ENCODE measurements at places on chromosomes 5 and 9.

- DNase-seq, result no peak
These were observed 148.8 kb upstream of the FREM1 start for GRCh38 chr9:15059003-15059402.

DNA sequence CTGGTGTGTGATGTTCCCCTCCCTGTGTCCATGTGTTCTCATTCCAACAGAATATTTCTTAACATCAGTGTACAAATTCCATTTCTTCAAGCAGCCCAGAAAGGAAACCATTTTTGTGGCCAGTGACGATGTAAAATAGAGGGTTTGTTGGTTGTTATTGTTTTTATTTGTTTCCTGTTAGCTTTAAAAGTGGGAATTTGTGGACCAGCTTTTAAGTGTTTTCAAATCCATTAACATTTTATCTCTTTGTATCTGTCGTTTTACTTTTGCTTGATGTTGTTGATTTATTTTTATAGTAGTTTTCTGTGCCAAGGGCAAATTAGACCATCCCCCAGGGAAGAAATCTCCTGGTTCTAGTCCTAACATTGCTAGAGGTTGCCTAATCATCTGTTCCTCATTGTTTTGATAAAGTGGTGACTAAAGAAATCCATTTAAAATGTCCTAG is 100.0 kb downstream of the GDNF start:
- no peak for DNase-seq

DNA sequence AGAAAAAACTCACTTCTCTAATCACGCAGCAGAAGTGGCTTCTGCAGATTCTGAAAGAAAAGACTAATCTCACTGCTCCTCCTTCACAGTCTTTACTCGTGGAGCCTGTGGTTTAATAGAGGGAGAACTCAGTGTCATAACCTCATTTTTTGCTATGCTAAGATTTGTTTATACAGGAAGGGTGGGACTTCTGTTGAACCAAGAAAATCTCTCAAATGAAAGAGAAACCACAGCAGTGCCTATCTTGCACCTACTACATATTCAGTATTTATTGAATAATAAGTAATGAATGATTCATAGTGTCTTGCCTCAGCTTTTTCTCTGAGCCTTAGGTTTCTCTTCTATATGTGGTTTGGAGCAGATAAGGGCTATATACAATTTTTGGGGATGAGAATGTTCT is 136.1 kb upstream of the DMAC1 start:
- DNase-seq, result peak; percentile 11

- DNase-seq, result no peak
These were observed 3.8 kb downstream of the TCOF1 start for GRCh38 chr5:150361301-150361700.

- no peak for DNase-seq
These were observed 38.2 kb upstream of the DMXL1 start for GRCh38 chr5:119032656-119033055.

DNA sequence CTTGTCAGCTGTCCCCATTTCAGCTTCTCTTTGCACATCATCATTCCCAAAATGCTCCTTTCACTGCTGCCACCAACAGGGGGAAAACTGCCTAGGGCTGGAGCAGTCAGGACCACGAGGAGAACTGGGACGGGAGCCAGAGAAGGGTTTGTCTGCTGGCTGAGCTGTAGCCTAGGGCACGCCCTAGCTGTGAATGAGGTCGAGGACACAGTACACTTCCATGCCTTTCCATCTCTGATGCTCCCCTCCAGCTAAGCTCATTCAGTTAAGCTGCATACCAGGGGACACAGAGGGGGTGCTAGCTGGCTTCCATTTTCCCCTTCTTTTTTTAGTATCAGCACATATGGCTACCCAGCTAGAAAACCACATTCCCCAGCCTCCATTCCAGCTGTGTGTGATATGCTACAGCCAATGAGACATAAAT is 64.7 kb downstream of the STK10 start:
- DNase-seq, result peak; percentile 58

- no peak for DNase-seq
These were observed 218.0 kb downstream of the MAN2A1 start for GRCh38 chr5:109907731-109908130.

DNA sequence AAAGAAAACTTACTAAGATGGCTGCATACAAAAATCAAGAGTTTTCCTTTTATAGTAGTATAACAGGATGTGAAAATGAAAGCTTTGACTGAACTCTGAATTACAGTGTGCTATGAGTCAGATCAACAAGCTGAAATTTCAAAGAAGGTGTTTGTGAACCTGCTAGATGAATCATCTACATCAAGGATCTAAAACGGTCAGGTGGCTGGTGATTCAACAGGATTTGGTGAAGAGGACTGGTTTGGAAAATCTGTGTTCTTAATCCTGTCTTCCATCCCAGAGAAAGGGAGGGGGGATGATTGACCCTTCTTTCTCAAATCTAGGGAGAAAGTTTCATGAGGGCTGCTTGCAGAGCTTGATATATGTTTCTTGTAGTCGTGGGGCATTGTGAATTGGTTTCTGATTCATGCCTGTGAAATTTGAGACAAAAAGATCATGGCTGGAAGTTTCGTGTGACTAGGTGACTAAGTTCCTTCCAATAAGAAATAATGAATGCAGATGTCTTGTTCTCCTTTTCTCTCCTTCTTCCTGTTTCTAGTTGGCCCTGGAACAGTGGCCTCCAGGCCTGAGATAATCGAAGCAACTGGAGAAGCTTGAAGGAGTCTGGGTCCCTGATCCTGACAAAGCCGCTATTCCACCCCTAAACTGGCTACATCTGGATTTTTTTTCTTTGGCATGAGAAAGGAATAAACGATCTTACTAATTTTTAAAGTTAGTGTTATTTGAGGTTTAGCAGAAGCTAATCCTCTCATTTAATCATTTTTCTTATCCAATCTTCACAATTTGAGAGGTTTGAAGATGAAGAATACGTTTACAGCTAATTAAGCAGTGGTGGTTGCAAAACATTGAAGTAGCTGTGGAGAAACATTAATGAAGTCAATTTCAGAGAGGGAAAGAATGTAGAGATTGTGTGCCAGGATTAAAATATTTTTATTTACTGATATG is 67.2 kb downstream of the MRPS30 start:
- no peak for DNase-seq

DNA sequence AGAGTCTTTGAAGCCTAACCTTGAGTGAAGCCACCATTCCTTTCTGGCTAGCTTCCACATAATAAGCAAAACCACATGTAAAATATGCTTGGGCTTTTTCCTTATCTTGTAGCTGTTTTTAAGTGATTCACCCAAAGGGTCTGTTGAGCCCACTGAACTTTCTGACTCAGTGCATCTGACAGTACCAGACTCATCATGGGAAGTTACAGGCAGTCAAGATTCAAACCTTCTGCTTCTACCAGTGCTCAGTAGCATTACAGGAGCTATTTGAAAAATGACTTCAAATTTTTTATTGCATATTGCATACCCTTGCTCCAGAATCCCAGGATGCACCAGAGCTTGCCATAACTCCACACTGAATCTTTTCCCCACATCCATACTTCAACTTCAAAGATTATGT is 87.5 kb upstream of the PTPRD start:
- no peak for DNase-seq

- no peak for DNase-seq
These were observed 3.7 kb downstream of the B4GALT7 start for GRCh38 chr5:177603631-177604030.

Measured in large intestine (tissue), 12 donors.